Activated CD4-positive, alpha-beta T cell treated with anti-CD3 and anti-CD28 coated beads, Interleukin-2, amount 50 U/mL, for 16 hours (primary cell): ENCODE measurements at places on chromosomes 1 and 21.

DNA sequence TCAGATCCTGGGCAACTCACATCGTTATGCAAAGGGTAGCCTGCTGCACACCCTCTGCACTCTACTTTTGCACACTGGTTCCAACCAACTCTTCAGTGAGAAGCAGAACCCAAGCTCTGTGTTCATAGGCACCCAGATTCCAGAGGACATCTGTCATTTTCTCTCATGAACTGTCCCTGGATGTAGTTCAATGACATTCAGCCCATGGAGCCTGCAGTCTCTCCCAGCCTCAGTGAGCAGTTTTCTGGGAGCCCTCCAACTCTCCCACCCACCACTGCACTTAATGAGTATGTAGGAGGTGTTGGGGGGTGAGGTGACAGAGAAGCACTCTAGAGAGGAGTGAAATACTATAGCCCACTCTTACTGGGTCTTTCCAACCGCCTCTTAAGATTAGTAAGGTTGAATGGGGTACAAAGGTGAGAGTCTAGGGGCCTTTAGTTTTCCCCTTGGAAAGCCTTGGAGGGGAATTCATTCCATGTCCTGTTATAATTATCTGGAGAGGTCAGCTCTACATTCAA is 58.1 kb upstream of the APOBEC4 start:
- no peak for DNase-seq

DNA sequence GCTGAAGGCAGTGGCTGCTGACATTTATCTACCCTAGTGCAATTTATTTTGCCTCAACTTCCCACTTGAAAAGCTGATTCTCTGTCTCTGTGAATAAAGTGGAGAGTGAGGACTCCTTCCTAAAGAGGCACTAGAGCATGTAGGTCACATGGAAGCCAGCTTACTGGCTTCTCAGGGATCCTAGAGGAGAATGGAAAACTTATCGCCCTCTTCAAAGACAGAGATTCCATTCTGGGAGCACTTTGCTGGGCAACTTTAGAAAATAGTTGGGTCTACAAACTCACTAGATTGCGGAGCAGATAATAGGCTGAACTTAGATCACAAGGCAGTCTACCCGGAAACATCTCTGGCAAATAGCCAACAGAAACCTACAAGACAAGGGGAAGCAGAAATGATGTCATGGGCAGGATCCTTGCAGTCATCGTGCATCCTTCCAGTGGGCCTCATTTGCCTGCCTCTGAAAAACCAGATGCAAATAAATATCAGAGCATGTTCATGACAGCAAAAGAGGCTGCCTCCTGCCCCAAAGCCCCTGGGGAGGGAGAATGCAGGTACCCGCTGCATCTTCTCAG is 104.8 kb upstream of the BARHL2 start:
- DNase-seq = no peak

- no peak for DNase-seq
Measured at GRCh38 chr1:118783095-118783758, 204.9 kb downstream of the TBX15 start.

GRCh38 chr1:93114391-93114790 is 35.3 kb downstream of the MTF2 start:
- DNase-seq = no peak

GRCh38 chr1:55352811-55353180 is 137.6 kb upstream of the USP24 start:
- DNase-seq = no peak

GRCh38 chr21:37489553-37489952 is 123.0 kb downstream of the DYRK1A start:
- no peak for DNase-seq

DNA sequence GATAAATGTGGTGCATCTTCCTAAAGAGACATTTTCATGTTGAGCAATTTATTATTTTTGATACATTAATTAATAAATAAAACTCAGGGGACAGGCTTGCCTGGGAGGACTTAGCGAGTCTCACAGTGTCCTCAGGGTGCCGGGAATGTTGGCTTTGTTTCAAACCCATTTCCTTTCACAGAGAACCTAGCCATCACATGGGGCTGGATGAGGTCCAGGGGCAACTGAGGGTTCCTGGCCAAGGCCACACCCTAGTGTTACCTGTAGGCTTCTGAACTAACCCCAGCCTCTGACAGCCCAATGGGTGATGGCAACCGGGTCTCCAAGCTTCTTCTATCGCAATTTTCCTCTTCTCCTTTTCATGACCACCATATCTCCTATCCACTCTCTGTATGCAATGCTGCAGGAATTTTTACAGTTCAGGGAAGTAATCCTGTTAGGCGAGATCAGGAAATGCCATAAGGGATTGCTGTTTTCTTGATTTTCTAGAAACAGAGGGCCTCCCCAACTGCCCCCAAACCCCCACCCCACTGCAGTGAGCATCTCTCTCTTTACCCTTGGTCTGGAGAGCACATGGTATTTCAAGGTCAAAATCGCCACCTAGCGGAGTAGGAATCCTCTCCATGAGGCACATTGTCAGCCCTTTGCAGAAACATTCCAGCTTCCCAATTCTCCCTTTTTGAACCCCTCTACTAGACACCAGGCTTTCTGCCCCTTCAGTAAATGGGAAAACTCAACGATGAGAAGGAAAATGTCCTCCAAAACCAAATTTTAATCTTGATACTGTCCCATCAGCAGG is 22.1 kb upstream of the SMYD3 start:
- DNase-seq = no peak

- no peak for DNase-seq
Measured at GRCh38 chr1:46437723-46438122, 43.6 kb downstream of the FAAH start.

GRCh38 chr1:41790351-41790750 is 128.4 kb downstream of the HIVEP3 start:
- no peak for DNase-seq

- DNase-seq = no peak
Measured at GRCh38 chr1:48793863-48794262, 17.2 kb upstream of the BEND5 start.

- no peak for DNase-seq
Measured at GRCh38 chr1:78086697-78087096, 40.9 kb downstream of the GIPC2 start.

- DNase-seq = no peak
Measured at GRCh38 chr1:22804406-22804805, 93.8 kb downstream of the EPHB2 start.

- no peak for DNase-seq
Measured at GRCh38 chr1:164560121-164560541, 1.1 kb downstream of the PBX1 start.
